Activated T-cell treated with anti-CD3 and anti-CD28 coated beads, Interleukin-2, amount 50 U/mL, for 24 hours (primary cell): ENCODE measurements at places on chromosomes 1 and 21.

DNA sequence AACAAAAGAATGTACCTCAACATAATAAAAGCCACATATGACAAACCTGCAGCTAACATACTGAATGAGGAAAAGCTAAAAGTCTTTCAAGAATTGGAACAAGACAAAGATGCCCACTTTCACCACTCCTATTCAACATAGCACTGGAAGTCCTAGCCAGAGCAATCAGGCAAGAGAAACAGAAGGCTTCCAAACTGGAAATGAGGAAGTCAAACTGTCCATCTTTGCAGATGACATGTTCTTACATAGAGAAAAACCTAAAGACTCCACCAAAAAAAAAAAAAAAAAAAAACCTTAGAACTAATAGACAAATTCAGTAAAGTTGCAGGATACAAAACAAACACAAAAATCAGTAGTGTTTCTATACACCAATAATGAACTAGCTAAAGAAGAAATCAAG is 20.2 kb downstream of the NSL1 start:
- no peak for DNase-seq

DNA sequence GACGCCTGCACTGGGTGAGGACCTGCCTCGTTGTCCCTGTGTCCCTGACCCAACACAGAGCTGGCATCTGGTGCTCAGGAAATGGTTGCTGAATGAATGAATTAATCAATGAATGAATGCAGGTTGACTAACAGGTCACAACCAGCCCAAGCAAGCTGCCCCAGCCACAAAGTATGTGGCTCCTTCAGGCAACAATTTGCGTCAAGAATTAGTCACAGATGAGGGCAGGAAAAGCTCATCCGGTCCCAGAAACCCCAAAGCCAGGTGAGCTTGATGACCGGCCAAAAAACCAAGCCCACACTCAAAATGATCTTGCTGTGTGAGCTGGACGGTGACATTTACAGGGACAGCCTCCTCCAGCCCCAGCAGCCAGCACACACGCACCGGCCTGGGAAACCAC is 40.6 kb upstream of the GPR153 start:
- no peak for DNase-seq

GRCh38 chr1:240001177-240001740 is 90.4 kb upstream of the FMN2 start:
- no peak for DNase-seq

DNA sequence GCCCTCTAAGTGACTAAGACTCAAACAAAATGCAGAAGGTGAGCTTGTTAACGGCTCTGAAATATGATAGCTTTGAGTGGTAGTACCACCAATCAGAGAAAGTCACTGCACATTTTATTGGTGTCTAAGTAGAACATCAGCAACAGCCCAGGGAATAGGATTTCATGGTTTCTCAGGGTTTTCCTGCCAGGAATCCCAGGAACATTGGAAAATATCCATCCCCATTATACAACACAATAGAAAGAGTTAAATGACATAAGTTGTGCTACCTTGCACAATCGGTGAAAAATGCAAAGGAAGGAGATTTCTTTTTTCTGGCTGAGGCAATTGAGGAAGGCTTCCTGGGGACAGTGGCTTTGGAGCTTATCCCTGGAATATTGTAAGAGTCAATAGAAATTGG is 283.1 kb downstream of the HLX start:
- DNase-seq: no peak

GRCh38 chr1:25566176-25566729 is 22.8 kb downstream of the LDLRAP1 start:
- DNase-seq: no peak
